ENCODE measurements at places on chromosomes 4 and X.

GRCh38 chrX:149910178-149910695 is 19.1 kb upstream of the HSFX4 start:
- no peak for DNase-seq

DNA sequence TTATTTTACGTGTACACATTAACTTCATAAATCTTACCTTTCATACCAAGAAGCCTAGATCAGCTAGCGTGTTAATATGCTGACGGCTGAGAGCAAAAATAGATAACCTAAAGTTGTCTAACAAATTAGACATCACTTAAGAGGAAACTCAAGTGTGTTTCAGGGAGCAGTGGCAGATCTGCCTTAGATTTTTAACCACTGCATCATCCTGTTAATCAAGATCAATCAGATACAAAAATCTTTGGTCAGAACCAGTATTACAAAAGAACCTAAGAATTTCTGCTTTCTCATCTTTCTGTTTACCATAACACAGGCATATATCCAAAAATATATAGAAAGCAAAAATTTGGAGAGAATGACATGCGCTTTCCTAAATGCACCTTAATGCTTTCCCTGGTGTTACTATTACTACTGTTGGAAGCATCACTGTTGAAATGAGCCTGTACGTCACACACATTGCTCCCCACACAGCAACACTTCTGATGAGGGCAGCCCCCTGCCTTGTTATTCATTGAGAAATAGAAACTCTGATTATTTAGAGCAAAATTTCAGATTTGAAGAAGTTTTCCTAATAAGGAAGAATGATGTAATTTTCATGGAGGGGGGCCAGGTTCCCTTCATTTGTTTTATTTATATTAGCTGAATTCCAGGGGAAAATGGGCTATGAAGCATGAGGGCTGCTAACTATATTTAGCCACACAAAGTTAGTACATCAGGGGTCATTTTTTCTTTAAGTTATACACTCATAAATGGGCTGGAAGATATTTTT is 152.3 kb downstream of the CBR4 start:
- no peak for DNase-seq

DNA sequence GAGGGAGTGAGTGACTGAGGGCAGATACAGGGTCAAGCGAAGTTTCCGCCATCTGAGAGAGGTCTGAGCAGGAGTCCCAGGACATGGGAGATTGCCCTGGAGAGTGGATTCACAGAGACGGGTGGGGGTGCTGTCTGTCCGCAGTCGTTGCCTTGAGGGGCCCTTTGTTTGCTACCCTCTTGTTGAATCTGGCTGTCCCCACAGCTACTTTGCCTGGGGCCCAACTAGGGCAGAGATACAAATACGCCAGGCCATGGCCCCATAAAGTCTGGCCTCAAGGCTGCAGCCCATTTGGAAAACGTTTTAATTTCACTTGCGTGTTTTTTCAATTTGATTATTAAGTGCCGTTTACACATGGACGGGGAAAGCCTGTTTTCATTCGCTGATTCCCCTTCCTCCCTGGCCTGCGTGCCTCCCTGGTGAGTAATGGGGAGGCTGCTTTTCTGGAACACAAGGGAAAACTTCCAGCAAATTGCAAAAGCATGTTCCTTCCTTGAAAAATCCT is 134.4 kb downstream of the SMIM20 start:
- no peak for DNase-seq

GRCh38 chr4:21976166-21976565 is 27.6 kb upstream of the KCNIP4 start:
- no peak for DNase-seq

DNA sequence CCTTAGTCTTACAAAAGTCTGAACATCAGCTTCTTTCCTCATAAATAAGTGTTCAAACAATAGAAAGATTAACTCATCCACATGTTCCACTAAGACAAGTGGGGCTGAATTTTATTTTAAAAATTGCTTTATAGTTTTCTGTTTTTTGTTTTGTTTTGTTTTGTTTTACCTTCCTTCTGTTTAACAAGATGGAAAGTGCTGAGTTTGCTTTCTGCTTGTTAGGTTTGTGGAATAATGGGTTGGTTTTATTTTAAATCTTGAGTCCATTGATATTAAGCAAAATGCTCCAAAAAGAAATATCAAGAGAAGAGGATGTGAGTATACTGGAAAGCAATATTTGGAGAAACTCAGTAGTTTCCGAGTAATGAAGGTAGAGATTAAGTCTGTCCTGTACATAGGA is 458.7 kb downstream of the FAT4 start:
- no peak for DNase-seq

GRCh38 chrX:31166832-31167231 is 95.0 kb upstream of the FTHL17 start:
- DNase-seq, result no peak

DNA sequence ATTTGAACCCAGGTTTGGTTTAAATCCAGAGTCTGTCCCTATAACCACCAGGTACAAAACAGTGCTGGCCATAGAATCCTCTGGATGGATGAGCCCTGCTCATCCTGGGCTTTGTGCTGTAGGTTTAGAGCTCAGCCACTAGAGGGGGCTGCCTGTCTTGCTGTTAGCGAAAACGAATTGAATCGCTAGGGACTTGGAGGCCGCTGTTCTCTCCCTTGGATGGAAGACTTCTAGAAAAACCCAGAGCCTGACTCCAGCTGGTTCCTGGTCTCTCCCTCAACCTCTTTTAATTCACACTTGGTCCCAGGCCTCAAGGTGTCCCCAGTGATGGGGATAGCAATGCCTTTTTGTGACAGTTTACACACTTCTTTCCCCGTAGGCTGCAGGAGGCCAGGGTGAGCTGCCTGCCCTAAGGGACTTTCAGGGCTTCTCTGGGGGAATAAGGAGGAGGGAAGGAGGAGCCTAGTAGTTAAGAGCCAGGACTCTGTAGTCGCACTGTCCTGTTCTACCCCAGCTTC is 8.7 kb downstream of the RIPPLY1 start:
- no peak for DNase-seq

- DNase-seq, result no peak
These were observed 149.8 kb downstream of the GBA3 start for GRCh38 chr4:22842360-22843018.

GRCh38 chr4:47462799-47463234 is 685 bp downstream of the COMMD8 start:
- no peak for DNase-seq

DNA sequence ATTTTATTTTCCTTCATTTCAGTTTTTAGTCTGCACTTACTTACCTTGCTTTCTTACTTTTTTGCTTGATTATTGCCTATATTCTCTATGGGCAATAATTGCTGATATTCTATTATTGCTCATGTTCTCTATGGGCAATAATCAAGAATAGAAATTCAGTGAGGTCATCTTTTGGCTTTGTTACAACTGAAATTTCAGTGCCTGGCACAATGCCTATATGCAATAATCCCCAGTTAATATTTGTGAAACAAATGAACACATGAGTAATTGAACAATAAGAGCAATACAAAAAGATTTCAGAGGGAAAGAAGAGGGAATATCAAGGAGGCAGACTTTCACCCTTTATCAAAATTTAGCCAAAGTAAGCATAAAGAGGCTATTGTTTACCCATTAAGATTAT is 48.6 kb upstream of the ARSJ start:
- no peak for DNase-seq

DNA sequence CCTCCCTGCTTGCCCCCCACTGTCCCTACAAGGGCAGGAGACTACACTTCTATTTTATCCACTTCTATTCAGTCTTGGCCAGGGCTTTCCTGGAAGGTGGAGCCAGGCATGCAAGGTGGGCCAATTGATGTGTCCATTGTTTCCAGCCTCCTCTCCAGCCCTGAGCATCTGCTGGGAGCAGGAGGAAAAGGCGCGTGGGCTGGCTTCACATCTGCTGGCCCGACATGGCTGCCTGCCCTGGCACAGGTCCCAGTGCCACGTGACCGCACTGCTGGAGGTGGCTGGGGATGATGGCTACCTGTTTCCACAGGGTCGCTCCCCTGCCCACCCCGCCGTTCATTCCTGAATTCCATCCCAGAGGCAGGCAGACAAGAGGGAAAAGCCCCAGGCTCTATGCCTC is 247.7 kb downstream of the AFAP1 start:
- DNase-seq, result no peak

- no peak for DNase-seq
These were observed 218.3 kb upstream of the CNKSR2 start for GRCh38 chrX:21155916-21156315.

- DNase-seq, result no peak
These were observed 237 bp downstream of the ANKRD17 start for GRCh38 chr4:73258436-73258685.

All from right renal pelvis (tissue), 4 donors.